ENCODE measurements at places on chromosomes 1 and 21. TPM values are rescaled to one million over a fixed set of nuclear protein-coding genes. Genes with fewer than 3 reads are reported as not detected.

Gene ZMYND12
- polyA plus RNA-seq: 0.89 TPM

Gene C1orf185
- not detected for polyA plus RNA-seq

DNA sequence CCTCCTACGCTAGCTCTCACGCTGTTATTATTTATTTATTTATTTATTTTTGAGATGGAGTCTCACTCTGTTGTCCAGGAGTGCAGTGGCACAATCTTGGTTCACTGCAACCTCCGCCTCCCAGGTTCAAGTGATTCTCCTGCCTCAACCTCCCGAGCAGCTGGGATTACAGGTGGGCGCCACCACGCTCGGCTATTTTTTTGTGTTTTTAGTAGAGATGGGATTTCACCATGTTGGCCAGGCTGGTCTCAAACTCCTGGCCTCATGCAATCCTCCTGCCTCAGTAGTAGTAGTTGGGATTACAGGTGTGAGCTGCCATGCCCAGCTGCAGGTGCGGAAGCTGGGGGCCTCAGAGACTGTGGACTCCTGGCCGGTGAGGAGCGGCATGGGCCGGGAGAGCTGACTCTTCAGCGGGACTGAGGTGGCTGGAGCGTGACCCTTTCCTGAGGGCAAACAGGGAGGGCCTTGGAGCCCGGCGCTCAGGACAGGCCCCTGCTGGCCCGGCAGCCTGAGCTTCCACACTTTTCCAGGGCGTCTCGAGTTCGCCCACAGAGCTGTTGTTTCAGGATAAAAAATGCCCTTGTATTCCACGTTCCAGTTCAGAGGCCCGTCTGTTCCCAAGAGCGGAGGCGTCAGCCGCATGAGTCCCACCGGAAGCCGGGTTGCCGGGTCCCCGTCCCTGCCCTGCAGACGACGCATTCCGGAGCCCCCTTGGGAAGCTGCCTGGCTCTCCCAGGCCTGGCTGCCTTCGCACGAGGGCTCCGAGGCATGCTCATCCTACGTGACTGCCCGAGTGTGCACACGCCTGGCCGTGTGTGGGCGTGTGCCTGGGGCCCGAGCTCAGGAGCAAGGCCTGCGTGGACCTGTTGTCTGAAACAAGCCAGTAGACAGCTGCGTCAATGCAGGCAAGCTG lies 126.2 kb downstream of the SIK1 start:
- H3K27me3 ChIP-seq: no peaks in the 10 kb centered on the region

- peaks cover 2% of the 10 kb centered on the region for H3K27me3 ChIP-seq
- peaks cover 3% of the 10 kb centered on the region for H3K36me3 ChIP-seq
- H3K4me1 ChIP-seq: peaks cover 11% of the 10 kb centered on the region
- H3K4me3 ChIP-seq: peak within 1 kb of the TSS; percentile 66
- peak; percentile 72 for DNase-seq
Observed at GRCh38 chr1:168136709-168137514, at the start of gene GPR161. GPR161 (minus strand) TSS chr1:168136930; CDS start chr1:168104850, 32,080 bp downstream.

- H3K36me3 ChIP-seq: no peaks in the 10 kb centered on the region
- no peaks in the 10 kb centered on the region for H3K27me3 ChIP-seq
- H3K4me1 ChIP-seq: no peaks in the 10 kb centered on the region
- no peak within 1 kb of the TSS for H3K4me3 ChIP-seq
Observed at GRCh38 chr1:163069142-163069541, at the start of gene RGS4. RGS4 (plus strand) TSS chr1:163069361; CDS start chr1:163069485, 124 bp downstream.

- DNase-seq: no peak
- H3K27me3 ChIP-seq: no peaks in the 10 kb centered on the region
- H3K4me3 ChIP-seq: no peak overlapping the region
- H3K4me1 ChIP-seq: no peaks in the 10 kb centered on the region
- no peak overlapping the region for H3K27ac ChIP-seq
- H3K36me3 ChIP-seq: no peaks in the 10 kb centered on the region
Observed at GRCh38 chr1:57591842-57592241, 168.0 kb upstream of the DAB1 start.

- H3K36me3 ChIP-seq: peaks cover 16% of the 10 kb centered on the region
- no peaks in the 10 kb centered on the region for H3K4me1 ChIP-seq
- no peaks in the 10 kb centered on the region for H3K27me3 ChIP-seq
- no peak for DNase-seq
- H3K27ac ChIP-seq: no peak overlapping the region
- H3K4me3 ChIP-seq: no peak overlapping the region
Observed at GRCh38 chr1:10237157-10237539, 26.8 kb downstream of the KIF1B start.
